ENCODE measurements at places on chromosomes 2 and 18.

DNA sequence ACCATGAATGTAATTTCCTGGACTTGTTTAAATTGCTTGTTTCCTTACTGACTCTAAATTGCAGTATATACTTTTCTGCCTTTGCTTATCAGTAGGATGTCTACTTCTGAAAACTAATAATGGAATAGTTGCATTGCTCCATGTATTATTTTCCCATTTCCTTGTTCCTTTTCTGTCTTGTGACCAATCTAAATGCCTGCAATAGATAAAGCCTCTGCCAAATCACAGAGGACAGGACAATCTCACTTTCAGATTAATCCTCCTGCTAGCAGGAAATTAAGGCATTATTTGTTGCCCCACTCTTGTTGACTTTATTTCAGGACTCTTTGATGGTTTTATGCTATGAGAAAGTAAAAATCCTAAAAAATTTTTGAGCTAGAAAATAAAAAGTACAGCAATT is 4.7 kb upstream of the ESCO1 start:
- DNase-seq, result no peak

GRCh38 chr2:191713837-191714236 is 35.9 kb downstream of the NABP1 start:
- DNase-seq, result no peak

- no peak for DNase-seq
These were observed 50.6 kb downstream of the MYT1L start for GRCh38 chr2:2280483-2280882.

DNA sequence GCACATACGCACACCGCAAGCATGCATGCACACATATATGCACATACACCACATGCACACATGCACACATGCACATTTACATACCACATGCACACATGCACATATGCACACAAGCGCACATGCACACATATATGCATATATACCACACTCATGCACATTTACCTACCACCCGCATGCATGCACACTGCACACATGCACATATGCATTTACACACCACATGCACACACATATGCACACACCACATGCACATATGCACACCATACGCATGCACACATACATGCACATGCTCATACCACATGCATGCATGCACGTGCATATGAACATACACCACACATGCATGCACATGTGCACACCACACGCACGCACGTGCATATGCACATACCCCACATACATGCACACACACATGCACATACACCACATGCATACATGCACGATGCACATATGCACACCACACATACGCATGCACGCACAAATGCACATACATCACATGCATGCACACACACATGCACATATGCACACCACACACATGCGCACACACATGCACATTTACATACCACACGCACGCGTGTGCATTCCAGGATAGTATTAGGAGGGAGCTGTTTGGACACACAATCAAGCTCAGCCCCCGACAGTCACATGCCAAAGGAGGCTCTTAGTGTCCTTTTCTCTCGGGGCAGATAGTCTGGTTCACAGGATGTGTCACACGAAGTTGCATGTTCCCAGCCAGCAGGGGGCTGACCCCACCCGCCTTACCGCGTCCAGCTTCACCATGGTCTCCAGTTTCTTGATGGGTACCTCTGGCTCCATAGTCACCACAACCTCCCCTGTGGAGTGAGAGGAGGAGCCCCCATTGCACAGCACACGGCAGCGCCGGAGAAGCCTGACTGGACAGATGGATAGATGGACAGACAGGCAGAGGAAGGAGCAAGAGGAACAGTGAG is 5.9 kb downstream of the OTOF start:
- DNase-seq, result no peak

GRCh38 chr2:53314718-53315117 is 452.9 kb upstream of the CHAC2 start:
- no peak for DNase-seq

DNA sequence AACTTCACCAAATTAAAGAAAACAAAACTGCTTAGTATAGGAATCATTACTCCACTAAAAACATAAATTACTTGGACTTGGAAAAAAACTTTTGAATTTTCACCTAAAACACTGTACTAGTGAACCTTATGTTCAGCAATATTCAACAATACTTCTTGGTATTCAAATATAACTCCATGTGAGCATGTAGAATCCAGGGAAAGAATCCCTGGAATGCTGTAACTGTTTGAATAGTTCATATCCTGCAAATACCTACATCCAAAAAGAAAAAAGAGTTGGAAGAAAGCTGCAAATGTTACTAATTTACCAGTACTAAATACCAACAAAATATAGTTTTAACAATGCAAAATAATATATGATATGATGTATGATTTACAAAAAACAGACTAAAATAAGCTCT is 65.4 kb downstream of the IKZF2 start:
- DNase-seq, result no peak

DNA sequence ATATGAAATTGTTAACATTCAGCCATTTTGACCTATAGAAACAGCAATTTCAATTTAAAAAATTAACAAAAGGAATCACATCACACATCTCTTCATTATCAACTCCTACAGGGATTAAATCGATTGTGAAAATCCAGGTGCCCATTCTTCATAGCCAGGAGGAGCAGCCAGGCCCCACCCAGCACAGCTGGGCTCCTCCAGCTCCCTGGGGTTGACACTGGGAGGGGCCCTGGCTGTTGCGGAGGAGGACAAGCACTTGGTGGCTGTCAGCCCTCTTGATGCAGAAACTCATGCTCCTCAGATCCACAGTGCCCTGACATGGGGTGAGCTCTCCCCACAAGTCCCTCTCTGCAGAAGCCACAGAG is 99.8 kb downstream of the FAM210A start:
- no peak for DNase-seq

Data from stimulated activated CD8-positive, alpha-beta memory T cell treated with anti-CD3 and anti-CD28 coated beads, Interleukin-7, amount 100 ng/mL, for 1 hour (primary cell).